ENCODE measurements at places on chromosomes 13 and 19. TPM values are rescaled to one million over a fixed set of nuclear protein-coding genes. Genes with fewer than 3 reads are reported as not detected.

GRCh38 chr19:42693760-42694350 is 46.4 kb downstream of the PSG3 start:
- DNase-seq = no peak

DNA sequence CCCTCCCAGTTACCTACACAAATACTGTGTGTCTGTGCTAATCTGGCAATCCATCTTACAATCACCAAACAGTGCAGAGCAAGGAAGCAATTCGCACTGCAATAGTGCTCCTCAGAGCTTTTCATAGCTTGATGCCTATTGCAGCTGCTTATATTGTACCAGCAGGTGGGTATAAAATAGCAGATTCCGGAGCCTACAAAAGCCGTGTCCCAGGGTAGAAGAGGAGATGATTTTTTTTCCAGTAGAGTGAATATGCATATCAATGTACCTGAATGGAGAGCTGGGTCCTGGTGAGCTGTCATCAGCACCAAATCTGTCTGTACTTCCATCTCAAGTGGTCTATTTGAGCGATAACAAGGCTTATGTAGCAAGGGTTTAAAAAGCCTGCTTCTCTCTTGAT is 668.4 kb downstream of the DIAPH3 start:
- DNase-seq = no peak

The CLIP3 gene
- 294 TPM for polyA plus RNA-seq

The CASP14 gene
- polyA plus RNA-seq = not detected

GRCh38 chr19:5103061-5103701 is 134.3 kb downstream of the KDM4B start:
- DNase-seq = no peak

The PLK5 gene
- polyA plus RNA-seq = 4.2 TPM

The SRRM5 gene
- 1.2 TPM for polyA plus RNA-seq
